A549 treated with dexamethasone at 1 μM for 4 hours (cell line): ENCODE measurements at places on chromosomes 6 and 20. TPM values are rescaled to one million over a fixed set of nuclear protein-coding genes. Genes with fewer than 3 reads are reported as not detected.

GPR6 gene
- total RNA-seq, result not detected in 5 replicates

RAET1G gene
- total RNA-seq, result 5.9 to 10.5 TPM (median 8.0 TPM) in 5 replicates

C6orf15 gene
- total RNA-seq, result 0.07 TPM in 1 of 5 replicates, not detected in the others

SIRPB2 gene
- not detected in 5 replicates for total RNA-seq

KHDRBS2 gene
- total RNA-seq, result not detected in 5 replicates
